ENCODE measurements at places on chromosomes 3 and 15.
A peak's percentile ranks its signal among the peaks of the same experiment; 100 is the strongest.

GRCh38 chr3:180580934-180581333, 21.0 kb upstream of the TTC14 start:
- DNase-seq: no peak

- no peak for DNase-seq
Observed at GRCh38 chr3:172705170-172705569, 5.7 kb downstream of the NCEH1 start.

DNA sequence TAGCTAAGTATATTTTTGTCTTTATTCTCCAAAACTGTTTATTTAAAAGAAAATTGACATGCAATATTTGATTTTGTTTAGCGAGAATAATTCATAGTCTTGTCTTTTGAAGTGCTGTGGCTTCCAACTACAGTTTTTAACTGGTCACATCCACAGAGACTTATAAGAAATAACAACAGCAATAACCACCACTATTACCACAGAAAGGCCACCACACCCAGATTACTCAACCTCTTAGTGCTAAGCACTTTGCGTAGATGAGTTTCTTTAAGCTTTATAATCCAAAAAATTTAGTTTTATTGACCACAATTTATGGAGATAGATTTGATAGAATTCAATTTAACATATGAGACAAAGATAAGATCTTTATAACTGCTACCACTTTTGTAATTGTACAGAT, 468.4 kb upstream of the UBE2E2 start:
- no peak for DNase-seq

DNA sequence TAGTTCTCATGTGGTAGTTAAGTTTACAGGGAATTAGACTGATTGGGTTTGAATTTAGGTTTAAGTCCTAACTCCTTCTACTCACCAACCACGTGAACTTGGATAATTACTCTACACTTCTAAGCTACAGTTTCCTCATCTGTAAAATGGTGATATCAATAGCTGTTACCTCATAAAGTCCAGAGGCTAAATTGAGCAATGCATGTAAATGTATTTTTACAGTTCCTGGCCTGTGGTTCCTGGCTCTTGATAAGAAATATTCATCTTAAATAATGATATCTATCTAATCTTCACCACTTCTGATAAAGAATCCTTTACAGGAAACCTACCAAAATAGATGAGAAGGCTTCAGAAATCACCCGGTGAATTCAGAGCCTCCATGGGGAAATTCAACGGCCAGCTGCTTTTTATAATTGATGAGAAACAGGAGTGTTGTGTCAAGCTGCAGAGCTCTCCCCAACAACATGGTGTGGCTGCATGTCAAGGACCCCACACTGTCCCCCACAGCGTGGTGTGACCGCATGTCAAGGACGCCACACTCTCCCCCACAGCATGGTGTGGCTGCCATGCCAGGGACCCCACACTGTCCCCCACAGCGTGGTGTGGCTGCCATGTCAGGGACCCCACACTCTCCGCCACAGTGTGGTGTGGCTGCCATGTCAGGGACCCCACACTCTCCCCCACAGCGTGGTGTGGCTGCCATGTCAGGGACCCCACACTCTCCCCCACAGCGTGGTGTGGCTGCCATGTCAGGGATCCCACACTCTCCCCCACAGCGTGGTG, 80.8 kb upstream of the PEX5L start:
- DNase-seq: no peak

DNA sequence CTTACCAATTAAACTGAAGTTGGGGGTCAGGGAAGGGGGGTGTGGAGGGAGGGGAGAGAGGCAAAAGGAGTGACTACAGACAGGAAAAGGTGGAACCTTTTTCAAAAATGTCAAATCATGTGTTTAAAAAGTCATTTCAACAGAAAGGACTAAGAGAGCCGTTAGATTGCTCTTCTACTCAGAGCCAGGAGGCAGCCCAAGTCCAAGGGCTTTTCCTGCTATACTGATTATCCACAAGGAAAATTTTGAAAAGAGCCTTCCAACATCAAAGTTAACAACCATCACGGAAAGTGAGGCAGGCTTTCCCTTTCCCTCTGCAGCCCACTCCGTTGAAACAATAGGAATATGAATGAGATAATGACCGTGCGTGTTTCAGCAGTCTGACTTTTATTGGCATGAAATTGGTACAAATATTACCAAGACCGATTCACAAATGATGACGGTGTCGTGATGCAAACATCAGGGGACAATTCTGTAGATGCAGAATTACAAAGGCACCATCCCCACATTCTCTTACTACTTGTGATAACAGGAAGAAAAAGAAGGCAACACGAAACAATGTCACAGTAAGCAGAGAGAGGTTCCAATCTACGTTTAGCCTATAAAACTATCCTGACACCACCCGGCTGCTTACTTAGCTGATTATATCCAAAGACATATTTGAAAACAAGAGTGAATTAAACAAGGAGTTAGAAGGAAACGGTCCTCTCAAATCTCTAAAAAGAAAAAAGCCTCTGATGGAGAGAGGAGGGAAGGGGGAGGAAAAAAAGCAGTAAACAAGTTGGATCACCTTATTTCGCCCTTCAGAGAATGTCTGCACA, 453.7 kb downstream of the FOXP1 start:
- DNase-seq: no peak

DNA sequence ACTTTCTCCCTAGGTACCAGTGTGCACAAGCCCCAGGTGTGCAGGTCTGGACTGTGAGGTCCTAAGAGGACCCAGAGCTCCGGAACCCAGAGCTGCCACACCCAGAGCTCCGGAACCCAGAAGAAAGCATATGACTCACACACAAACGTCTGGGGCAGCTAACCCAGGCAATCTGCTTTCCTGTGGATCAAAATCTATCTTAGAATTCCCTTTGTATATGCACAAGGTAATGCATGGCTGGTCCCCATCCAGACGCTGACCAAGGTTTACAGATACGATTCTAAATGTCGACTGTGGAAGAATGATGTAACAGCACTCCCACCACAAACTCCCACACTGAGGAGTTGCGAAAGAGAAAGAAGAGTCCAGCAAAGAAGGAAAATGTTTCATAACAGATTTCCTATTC, 15.7 kb downstream of the KCNMB2 start:
- no peak for DNase-seq

DNA sequence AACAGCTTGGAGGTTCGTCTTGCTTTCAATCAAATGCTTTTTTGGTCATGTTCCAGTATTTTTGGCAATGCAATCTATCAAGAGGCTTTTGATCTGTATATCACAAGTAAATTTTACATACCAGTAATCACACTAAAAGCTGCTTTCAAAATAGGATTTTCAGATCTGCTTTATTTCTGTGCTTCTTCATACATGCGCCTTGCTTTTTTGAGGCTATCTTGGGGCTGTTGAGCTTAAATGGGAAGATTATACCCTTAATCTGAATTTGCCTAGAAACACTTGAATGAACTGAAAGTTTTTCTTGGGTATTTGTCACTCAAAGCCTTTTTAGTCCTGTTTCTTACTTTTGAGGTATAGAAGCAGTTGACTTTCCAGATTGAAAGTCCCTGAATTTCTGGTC, 62.1 kb upstream of the DCBLD2 start:
- no peak for DNase-seq

DNA sequence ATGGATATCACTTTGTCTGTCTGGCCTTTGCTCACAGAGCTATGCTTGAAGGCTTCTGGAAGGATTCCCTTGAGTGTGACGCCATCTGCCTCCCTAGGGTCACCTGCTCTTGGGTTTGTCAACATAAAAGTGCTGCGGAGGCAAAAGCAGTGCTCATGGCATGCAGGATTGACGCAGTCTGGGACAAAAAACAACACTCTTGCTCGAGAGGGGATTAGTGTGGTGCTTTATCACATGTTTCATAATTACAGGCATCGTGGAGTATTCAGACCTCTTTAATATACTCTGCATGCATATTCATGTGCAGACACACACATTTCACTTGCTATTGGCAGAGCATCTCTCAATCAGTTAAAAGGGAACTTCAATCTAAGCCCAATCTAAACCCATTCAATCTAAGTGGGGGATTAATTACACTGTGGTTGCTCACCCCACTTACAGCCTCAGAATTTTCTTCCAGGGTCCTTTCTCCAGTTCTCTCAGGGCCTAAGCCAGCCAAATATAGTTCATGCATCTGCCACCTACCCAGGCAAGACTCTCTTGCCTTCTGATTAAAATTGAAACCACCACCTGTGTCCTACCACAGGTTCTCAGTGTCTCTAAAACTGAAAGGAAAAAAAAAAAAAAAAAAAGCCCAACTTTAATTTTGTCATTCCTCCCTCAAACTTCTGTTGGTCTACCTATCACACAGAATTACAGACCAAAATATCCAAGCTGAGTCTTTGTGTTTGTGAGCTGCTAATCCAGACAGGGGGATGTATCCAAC, 75.6 kb downstream of the BFSP2 start:
- DNase-seq: no peak

GRCh38 chr15:74555192-74555591, 14.2 kb downstream of the ARID3B start:
- DNase-seq: no peak

DNA sequence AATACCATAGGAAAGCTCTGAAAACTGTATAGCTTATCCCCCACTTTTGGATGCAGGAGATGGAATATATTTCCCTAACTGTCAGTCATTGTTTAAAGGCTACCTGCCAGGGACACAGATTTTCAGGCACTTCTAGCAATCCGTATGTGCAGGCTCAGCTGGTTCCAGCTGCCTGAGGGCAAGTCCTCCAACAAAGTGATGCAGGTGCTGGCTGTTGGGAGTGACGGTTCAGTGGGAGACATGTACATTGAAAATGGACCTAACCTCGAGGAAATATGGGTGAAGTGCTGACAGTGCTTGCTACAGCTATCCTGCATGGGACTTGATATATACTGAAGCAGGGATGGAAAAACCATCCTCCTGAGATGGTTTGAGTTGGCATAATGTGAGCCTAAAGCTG, 153.1 kb upstream of the GAP43 start:
- no peak for DNase-seq

GRCh38 chr3:116318370-116318769, 126.9 kb downstream of the LSAMP start:
- no peak for DNase-seq

GRCh38 chr3:141802316-141803077, 39.3 kb downstream of the GRK7 start:
- DNase-seq: no peak

- DNase-seq: no peak
Observed at GRCh38 chr3:129703913-129704312, 97.4 kb upstream of the PLXND1 start.

DNA sequence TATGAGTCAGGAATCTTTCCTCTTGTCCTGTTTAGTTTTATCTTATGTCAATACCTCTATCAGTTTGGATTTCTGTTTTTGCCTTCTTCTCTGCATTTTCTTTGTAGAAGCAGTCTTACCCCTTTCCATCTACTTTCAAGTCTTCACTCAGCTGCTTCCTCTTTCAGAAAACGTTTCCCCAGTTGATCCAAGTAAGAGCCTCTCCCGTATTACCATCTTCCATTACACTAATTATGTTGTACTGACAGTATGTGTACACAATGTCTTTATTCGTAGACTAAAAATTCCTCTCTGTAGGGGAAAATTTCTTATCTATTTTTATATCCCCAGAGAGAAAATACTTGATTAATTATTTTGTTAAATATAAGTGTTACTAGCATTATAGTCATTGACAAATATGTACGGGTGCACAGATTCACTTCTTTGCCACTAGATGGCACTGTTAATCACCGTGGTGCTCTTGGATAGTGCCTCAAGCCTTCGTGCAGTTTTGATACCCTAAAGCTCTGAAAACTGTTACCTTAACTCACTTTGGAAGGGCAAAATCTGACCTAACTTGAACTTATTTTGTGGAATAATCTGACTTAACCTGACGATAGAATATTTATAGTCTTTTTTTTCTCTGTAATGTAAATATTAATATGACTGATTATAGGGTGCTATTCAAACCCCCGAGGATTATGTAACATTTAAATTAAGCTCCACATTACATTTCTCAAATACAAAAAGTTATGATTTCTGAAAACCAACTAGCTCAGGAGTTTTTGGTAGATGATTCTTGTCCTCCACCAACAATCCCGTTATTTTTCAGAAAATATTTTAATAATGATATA, 74.2 kb upstream of the POU1F1 start:
- DNase-seq: no peak

DNA sequence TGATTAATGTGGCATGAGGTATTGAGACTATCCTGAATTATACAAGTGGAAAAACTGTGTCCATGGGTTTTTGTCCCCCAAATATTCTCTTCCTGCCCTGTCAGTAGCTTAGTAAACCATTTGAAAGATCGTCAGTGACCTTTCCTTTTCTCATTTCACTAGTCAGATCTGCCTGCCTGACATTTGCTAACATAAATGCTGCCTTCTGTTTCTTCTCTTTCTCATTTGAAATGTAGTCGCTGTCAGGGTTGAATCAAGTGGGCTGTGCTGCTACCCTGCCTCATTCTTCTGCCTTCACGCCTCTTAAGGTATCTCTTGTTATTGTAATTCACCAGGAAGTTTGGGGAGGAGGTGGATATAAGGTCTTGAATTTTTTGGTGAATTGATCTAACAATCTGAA, 67.5 kb downstream of the LRCH3 start:
- DNase-seq: peak; percentile 42

DNA sequence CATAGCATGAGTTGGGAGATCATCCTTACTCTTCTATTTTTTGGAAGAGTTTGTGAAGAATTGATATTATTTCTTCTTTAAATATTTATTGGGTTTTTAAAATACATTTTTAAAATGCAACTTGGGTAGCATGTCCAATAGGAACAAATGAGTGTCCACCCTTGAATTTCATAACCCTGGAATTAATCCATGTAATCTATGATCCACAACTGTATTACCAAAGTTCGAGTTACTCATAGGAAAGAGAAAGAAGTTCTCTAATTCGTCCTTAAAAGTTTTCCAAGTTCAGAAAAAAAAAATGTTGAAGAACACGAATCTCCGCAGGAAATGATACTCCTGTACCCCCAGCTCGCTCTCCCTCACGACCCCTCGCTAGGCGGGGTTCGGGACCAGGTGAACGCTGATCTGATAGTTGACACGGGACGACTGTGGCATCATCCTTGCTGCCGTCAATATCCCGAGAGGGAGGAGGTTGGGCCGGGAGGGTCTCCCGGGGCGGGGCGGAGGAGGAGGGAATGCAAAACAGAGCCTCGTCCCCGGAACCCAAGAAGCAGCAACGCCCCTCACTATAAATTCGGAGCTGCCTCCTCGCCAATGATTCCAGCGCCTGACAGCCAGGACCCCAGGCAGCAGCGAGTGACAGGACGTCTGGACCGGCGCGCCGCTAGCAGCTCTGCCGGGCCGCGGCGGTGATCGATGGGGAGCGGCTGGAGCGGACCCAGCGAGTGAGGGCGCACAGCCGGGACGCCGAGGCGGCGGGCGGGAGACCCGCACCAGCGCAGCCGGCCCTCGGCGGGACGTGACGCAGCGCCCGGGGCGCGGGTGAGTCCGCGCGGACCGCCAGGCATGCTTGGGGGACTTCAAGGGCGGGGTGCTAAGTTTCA, at the start of gene AGTR1:
Gene AGTR1 (plus strand): TSS at position 598 of the 884 bp plus-strand sequence. CDS start 43,133 bp downstream, outside the sequence.
- DNase-seq: peak; percentile 90

GRCh38 chr3:180018543-180018942, 18.2 kb downstream of the PEX5L start:
- DNase-seq: peak; percentile 30

- no peak for DNase-seq
Observed at GRCh38 chr15:75043509-75044257, 20.3 kb downstream of the PPCDC start.

- no peak for DNase-seq
Observed at GRCh38 chr3:94004301-94004910, 24.0 kb downstream of the STX19 start.

- DNase-seq: no peak
Observed at GRCh38 chr3:144187531-144188210, 216.0 kb downstream of the DIPK2A start.

Measured in H9 (cell line).